ENCODE measurements at places on chromosomes 12 and 14.

- no peak for DNase-seq
Observed at GRCh38 chr12:41962171-41962572, 182.5 kb downstream of the GXYLT1 start.

DNA sequence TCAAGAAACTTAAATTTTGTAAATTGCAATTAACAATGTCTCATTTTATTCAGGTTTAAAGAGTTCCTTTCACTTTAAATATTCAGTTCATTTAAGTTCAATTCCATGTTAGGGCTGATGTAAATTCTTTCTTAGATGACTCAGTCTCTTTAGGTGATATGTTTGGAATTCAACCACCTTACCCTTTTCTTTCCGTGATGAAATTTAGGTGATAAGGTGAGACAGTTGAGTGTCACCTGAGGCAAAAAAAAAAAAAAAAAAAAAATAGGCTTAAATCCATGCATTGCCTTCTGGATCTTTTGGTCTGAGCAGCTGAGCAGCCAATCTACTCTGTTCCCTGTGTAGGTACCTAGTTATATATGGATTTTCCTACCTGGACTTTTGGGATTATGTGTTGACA lies 299.5 kb downstream of the DAD1 start:
- DNase-seq, result no peak

GRCh38 chr12:22709292-22709691 lies 84.3 kb downstream of the ETNK1 start:
- peak; percentile 8 for DNase-seq

DNA sequence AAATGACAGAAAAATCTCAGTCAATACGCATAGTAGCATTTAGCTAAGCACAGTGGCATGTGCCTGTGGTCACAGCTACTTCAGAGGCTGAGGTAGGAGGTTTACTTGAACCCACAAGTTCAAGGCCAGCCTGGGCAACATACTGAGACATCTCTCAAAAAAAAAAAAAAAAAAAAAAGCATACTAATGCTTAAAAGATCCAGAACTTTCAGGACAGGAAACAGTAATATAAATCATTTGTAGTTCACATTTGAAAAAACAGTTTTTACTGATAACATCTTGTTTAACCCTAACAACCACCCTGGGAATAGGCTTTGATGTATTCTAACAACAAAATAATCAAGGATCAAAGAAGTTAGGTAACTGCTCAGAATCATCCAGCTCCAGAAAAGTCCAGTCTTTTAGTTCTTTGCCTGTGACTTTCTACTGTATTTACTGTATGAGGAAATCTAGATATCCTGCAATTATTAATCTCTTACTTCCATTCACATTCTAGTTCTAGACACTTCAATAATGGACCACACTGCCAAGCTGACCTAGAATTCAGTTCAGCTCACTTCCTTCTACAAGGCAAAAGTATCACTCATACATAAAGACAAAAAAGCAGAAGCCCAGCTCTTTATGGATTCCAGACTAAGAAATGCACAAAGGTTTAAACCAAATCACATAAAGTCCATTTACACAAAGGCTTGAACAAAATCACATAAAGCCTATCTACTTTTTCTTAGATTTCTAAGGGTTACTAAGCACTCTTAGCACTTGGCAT lies 28.5 kb downstream of the PAWR start:
- DNase-seq, result no peak

DNA sequence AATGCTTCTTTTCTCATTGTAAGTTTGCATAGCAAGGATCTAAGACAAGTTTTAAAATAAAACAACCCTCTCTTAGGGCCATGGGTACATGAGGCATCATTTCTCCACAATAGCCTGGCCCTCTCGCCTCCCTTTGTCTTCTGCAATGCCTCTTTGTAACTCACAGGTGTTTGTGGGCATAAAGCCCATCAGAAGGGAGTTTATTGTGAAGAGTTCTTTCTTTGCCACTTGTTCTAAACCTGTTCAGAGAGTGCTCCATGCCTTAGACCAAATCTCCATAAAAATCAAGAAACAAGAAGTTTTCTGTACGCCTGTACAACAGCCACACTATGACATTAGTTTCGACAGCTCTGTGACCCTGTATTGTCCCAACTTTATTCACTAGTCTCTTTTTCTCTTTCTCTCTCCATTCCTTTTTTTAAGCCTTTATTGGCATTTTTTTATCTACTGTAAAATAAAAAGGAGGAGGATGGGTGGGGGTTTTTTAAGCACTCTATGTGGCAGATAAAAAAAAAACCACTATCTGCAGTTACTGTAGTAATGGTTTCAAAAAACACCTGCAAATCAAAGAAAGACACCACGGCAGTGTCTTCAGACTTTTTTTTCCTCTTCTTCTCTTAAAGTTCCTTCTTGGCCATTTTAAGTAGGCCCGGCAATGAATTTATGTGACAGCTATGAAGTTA lies 1.6 kb downstream of the C12orf42 start:
- DNase-seq, result no peak

- no peak for DNase-seq
Observed at GRCh38 chr12:112971248-112971647, 7.1 kb upstream of the OAS2 start.

DNA sequence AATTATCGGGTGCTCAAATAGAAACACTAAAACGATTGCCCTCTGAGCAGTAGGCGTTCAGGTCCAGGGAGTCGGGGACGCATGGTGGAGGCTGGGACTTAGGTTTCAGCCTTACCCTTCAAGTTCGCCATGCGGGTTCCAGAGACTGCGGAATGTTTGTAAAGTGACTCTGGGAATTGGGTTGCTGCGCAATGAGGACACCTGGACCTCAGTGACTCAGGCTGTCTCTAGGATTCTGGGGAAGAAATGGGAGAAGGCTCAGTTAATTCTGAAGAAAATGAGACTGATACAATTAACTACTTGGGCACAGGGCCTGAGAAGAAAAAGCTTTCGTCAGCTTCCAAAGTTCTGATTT lies 1.1 kb downstream of the LGALS3 start:
- no peak for DNase-seq

DNA sequence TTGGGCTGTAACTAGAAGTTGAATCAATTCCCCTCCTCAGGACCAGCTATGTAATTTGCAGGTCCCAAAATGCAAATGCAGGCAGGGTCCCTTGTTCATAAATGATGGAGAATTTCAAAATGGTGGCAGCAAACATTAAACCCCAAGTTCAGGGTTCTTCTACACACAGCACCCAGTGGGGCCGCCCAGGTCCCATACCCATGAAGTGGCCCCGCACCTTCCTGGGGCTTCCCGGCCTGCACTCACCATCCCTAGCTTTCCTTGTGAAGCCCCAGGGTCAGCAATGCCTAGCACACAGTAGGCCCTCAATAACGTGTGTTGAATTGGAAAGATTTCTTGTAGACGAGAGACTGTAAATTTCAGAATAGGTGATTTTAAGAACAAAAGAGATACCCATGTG lies 76.0 kb downstream of the NTF3 start:
- DNase-seq, result no peak

- DNase-seq, result no peak
Observed at GRCh38 chr12:123232472-123232806, 502 bp downstream of the MPHOSPH9 start.

- no peak for DNase-seq
Observed at GRCh38 chr12:68406134-68406576, 74.0 kb upstream of the MDM1 start.

DNA sequence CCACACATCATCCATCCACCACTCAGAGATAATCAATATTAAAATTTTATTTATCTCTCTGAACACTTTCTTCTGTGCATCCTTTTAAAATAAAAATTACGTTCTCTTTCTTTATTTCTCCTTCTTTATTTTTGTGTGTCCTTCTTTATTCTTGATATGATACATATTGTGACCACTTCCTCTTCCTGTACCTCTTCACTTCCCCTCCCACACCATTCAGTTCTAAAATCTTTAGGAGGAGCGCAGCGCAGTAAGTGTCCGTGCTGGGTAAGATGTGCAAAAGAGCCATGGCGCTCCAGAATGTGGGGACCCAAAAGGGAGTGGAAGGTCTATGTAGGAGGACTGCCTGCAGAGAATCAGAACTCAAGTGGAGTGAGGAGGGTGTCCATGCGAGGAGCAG lies 256.7 kb downstream of the ITPR2 start:
- no peak for DNase-seq

Measured in erythroblast (primary cell).